Aorta (tissue), 5 donors: ENCODE measurements at places on chromosomes 2 and 18. TPM values are rescaled to one million over a fixed set of nuclear protein-coding genes. Genes with fewer than 3 reads are reported as not detected.

DNA sequence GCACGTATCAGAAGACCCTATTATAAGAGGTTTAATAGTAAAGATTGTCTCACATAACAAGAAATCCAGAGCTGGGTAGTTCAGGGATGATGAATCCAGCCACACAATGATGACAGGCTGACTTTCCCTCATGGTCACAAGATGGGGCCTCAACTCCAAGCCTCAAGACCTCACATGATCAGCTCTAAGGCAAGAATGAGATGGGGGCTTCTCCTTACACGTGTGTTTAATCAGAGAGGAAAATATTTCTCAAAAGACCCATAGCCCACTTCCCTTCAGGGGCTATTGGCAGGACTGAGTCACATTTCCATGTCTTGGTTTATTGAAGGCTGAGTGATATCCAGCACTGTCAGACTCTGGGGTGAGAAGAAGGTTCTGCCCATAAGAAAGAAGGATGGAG is 100.2 kb upstream of the FOSL2 start:
- H3K27ac ChIP-seq, result no peak overlapping the region
- H3K36me3 ChIP-seq, result no peaks in the 10 kb centered on the region
- no peak for DNase-seq
- H3K27me3 ChIP-seq, result no peaks in the 10 kb centered on the region
- no peak overlapping the region for H3K4me3 ChIP-seq

The UBXN4 gene
- 96.8 TPM for total RNA-seq

GRCh38 chr2:218035463-218036100 is 32.8 kb upstream of the TNS1 start:
- no peaks in the 10 kb centered on the region for H3K4me1 ChIP-seq
- no peak overlapping the region for H3K4me3 ChIP-seq

- no peaks in the 10 kb centered on the region for H3K4me1 ChIP-seq
- no peaks in the 10 kb centered on the region for H3K36me3 ChIP-seq
- DNase-seq, result no peak
- H3K27ac ChIP-seq, result no peak overlapping the region
These were observed 177.9 kb upstream of the RAB6C start for GRCh38 chr2:129801575-129801974.
